ENCODE measurements at places on chromosomes 7 and 10. TPM values are rescaled to one million over a fixed set of nuclear protein-coding genes. Genes with fewer than 3 reads are reported as not detected.

HSPA12A gene
- total RNA-seq, result 0.28 TPM

C10orf62 gene
- not detected for total RNA-seq

BEND7 gene
- total RNA-seq, result 15.2 TPM

OR2A1 gene
- not detected for total RNA-seq

GALNT17 gene
- total RNA-seq, result not detected

AGK gene
- total RNA-seq, result 20.8 TPM

HOXA2 gene
- total RNA-seq, result 0.85 TPM

FAM25G gene
- not detected for total RNA-seq

AKR1E2 gene
- total RNA-seq, result 7.1 TPM

PAPSS2 gene
- total RNA-seq, result 50.6 TPM

SLC13A1 gene
- not detected for total RNA-seq

BAIAP2L1 gene
- total RNA-seq, result 0.47 TPM

OIT3 gene
- total RNA-seq, result 0.09 TPM

C10orf67 gene
- not detected for total RNA-seq

BMPR1A gene
- 6.3 TPM for total RNA-seq

HTRA1 gene
- total RNA-seq, result 131 TPM

AGAP5 gene
- 1.6 TPM for total RNA-seq

PILRA gene
- not detected for total RNA-seq

CUBN gene
- total RNA-seq, result 1.4 TPM

JMJD1C gene
- total RNA-seq, result 82.7 TPM

PIP gene
- not detected for total RNA-seq

MARVELD1 gene
- total RNA-seq, result 11.2 TPM

FLNC gene
- total RNA-seq, result 152 TPM

NEURL1 gene
- total RNA-seq, result under 0.01 TPM

ABI1 gene
- total RNA-seq, result 28.1 TPM

SUGCT gene
- 3.4 TPM for total RNA-seq

OPN1SW gene
- not detected for total RNA-seq

TRPV5 gene
- total RNA-seq, result not detected

GTPBP4 gene
- total RNA-seq, result 36.9 TPM

FBXL13 gene
- 29.6 TPM for total RNA-seq

PNLIPRP3 gene
- total RNA-seq, result not detected

ITGB8 gene
- 7.1 TPM for total RNA-seq

PLXNA4 gene
- 18.4 TPM for total RNA-seq

ACBD7 gene
- 1.4 TPM for total RNA-seq

LRRC18 gene
- total RNA-seq, result not detected

PTPRN2 gene
- 0.85 TPM for total RNA-seq

AOAH gene
- total RNA-seq, result not detected

ABCF2 gene
- 72.9 TPM for total RNA-seq

OPN4 gene
- total RNA-seq, result not detected

TMEM184A gene
- total RNA-seq, result 0.19 TPM

FOXP2 gene
- total RNA-seq, result under 0.01 TPM

ADAM12 gene
- total RNA-seq, result 4.2 TPM

BMS1 gene
- total RNA-seq, result 28.1 TPM

GIMAP2 gene
- total RNA-seq, result 55.9 TPM

MSRB2 gene
- total RNA-seq, result 7.6 TPM
